Nucleus accumbens (tissue), 56 donors: ENCODE measurements at places on chromosomes 3 and 15.

GRCh38 chr15:58146749-58147148 lies 8.6 kb downstream of the AQP9 start:
- DNase-seq: no peak

- DNase-seq: no peak
Observed at GRCh38 chr3:158420654-158421396, 150.2 kb upstream of the MLF1 start.

- DNase-seq: no peak
Observed at GRCh38 chr15:53566912-53567311, 192.6 kb downstream of the WDR72 start.

DNA sequence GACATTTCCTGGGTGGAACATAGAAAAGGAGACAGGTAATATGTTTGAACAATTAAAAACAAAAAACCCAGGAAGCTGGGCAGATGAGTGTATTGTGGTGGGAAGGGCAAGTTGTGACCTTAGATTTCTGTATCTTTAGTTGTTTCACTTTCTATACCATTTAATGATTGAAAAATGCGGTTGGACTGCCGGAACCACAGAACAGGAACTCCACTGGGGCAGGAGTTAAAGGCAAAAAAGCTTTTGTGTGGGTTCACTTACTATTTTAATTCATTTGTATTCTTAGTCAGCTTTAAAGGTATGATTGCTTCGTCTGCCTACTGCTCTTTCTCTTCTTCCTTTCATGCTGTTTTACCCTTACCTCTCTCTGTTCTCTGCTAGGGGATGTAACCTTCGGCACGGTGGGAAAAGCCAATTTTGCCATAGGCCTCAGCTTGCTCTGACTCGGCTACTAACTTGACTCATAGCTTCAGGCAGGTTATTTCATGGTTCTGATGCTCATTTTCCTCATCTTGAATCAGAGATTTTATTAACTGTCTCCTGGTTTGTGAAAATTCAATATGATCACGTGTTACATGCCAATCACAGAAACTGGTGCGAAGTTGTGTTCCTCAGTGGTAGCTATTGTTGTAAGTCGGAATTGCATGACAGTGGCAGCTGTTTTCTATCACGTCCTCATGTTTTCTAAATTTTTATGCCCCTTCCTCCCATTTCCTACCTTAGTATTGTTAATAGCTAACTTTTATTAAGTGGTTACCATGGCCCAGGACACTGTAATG lies 1.6 kb upstream of the MCTP2 start:
- no peak for DNase-seq

DNA sequence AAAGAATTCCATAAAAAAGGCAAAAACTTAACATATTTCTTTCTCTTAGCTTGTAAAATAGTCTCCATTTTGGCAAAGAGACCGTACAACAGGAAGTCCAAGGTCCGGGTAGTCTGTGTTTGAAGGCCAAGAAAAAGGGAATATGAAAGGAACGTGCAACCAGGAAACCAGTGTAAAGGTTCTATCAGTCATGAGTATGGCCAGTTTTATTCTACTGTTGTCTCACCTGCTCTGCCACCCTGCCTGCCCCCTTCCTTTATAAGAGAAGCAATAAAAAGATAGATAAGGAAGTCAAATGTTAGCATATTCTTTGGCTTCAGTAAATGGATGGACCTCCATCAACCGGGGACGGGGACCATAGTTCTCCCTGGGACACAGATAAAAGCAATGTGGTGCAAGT lies 370.6 kb upstream of the ROBO2 start:
- DNase-seq: no peak

DNA sequence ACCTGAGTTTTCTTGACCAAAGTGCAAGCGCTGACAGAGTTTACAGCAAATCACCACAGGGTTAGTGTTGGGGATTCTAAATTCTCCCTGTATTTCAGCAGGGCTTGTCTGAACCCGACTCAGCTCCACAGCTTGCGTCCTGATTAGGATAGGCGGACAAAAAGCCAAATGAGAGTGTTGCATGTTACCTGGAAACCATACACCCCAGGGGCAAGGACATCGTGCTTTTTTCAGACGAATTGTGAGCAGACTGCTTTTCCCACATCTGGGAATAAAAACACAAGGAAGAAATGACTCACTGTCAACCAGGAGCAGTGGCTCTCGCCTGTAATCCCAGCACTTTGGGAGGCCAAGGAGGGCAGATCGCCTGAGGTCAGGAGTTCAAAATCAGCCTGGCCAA lies 3.0 kb downstream of the DZIP1L start:
- no peak for DNase-seq

GRCh38 chr3:61807865-61808276 lies 246.5 kb downstream of the PTPRG start:
- no peak for DNase-seq

- DNase-seq: no peak
Observed at GRCh38 chr15:92901072-92901761, 1.1 kb downstream of the CHD2 start.

DNA sequence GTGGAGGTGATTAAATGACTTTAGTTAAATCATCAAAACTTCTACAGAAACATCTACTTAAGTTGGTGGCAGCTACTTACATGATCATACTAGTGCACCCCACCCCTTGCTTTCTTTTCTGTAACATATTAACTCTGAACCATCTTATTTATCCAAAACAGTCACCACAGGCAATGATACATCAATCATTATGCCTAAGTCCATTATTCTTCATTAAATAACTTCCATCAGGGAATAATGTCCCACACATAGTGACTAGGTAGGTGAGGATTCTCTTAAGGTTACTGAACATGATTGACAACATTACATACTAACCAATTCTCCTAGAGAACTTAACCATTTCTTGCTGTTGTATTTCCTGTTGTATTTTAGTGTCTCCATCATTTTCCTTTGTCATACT lies 210.2 kb downstream of the NR1D2 start:
- no peak for DNase-seq

DNA sequence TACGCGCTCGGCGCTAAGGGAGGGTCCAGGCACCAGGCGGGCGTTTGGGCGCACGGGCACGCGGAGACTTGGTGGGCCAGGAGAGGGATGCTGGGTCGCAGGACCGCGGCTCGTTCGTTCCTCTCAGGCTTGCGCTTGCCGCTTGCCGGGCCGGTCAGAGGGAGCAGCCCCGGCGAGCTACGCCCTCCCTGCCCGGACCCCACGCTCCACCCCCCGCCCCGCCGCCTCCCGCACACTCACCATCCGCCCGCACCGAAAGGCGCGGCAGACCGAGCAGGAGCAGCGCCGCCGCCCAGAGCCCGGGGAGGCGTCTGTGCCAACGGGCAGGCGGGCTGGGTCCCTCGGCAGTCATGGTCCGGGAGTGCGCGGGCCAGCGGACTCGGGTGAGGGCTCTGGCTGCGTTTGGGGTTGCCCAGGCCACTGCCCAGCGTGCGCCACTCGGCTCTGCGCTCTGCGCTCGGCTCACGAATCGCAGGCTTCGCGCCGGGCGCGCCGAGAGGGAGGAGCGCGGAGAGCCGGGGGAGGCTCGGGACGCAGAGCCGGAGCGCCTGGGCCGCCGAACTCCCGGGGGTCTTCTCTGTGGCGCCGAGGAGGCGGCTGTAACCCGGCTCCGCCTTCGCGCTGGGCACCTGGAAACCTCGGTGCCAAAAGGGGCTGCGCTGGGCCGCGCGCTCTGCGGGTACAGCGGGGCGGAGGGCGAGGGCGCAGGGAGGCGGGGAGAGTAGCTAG lies at the start of gene SUSD5:
Gene SUSD5, minus strand, starts transcription at position 365 of the 729 bp plus-strand sequence. Its CDS starts 13 bp downstream, at position 352.
- DNase-seq: no peak

GRCh38 chr3:22593638-22594037 lies 609.5 kb upstream of the UBE2E2 start:
- DNase-seq: no peak

DNA sequence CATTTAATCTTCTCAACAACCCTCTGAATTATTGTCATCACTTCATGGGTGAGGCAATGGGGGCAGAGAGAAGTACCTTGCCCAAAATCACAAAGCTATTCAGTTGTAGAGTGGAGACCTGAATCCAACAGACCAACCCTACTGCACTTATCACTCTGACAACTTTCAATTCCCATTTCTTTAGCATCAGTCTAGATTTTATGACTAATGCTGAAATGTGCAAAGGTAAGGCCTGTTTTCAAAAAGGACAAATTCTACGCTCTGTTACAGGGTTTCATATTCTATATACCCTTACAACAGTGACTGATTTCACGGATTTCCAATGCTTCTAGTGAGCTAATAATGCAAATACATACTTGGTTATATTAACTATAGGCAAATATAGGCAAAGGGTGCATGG lies 286.0 kb downstream of the ADAMTS17 start:
- DNase-seq: no peak

GRCh38 chr3:53114011-53114400 lies 16.2 kb downstream of the RFT1 start:
- DNase-seq: peak; percentile 9

- no peak for DNase-seq
Observed at GRCh38 chr3:68988740-68989139, 24.7 kb downstream of the EOGT start.

DNA sequence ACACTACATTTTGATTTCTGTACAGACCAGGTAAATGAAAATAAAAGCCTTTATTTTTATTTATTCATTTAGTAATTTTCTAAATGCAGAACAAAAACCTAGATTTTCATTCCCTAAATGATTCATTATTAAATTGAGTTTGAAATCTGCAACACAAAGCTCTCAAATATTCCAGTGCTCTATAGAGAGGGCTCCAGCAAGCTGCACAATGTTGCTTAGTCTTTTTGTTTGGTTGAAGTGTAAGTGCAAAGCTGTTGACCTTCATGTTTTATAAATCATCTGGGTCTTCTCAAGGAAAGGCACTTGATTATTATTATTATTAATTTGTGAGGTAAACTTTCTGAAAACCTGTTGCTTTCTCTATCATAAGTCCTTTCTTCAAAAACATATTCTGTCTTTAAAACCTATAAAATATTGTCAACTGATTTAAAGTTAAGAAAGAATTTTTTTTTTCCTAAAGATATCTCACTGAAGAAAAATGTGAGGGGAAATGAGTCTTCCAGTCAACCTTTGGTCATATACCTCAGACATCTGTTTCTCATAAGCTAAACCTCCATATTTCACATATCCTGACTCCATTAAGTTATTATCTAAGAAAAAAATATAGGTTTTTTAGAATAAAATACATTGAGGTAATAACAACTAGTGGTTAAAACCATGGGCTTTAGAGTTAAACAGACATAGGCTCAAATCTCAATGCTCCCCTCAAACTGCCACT lies 100.7 kb downstream of the ZIC4 start:
- no peak for DNase-seq

- no peak for DNase-seq
Observed at GRCh38 chr3:33430571-33430970, 9.6 kb downstream of the UBP1 start.

GRCh38 chr3:55330756-55331155 lies 156.3 kb downstream of the WNT5A start:
- no peak for DNase-seq

DNA sequence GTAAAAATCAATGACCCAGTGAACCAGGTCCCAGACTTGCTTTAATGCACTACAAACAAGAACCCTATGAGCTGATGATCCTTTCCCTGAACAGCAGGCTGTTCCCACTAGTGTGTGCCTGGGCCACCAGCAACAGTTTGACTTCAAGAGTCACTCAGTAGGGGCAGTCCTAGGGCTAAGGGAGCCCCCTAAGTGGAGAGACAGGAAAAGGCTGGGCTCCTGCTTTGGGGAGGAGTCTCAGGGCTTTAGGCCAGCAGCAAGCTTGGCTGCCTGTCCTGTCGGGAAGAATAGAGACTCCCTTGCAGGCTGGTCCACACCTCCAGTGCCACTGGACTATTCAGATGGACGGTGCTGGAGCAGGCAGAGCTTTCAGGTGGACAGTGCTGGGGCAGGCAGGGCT lies 29.4 kb upstream of the ADCY5 start:
- DNase-seq: no peak

DNA sequence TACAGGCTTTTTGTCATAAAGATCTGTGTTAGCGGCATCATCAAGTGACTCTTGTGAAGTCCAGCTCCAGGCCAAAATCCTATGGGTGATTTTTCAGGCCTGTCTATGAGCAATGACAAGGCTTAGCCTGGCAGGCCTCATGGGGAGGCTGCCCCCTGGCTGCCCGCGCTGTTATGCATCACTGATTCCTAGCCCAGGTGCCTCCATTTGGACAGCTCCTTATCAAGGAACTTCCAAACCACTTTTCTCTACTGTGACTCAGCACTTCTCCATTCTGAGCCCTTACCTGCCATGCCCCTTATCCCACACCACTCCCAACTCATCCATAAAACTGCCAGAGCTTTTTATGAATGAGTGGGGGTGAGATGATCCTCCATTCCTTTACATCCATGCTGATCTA lies 91.5 kb upstream of the C3orf80 start:
- DNase-seq: no peak

DNA sequence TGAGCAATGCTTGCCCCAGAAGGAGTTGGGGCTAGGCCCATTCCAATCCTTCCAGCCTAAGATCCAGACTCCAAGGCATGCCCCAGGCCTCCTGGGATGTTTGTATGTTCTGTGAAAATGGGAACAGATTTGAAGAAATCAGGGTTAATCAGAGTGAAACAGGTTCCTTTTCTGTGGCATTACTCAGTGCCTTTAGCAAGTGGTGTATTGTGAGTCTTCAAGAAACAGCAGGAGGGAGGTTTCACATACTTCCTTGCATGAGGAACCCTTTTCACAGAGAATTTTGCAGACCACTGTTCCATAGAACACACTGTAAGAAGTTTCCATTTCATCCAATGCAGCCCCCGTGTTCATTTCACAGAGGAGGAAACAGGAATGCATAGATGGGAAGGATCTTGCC lies 8.4 kb upstream of the CDC25A start:
- no peak for DNase-seq

- DNase-seq: no peak
Observed at GRCh38 chr3:50147861-50148260, 7.3 kb upstream of the SEMA3F start.

- DNase-seq: no peak
Observed at GRCh38 chr15:85689729-85690128, 105.0 kb downstream of the KLHL25 start.

- DNase-seq: no peak
Observed at GRCh38 chr15:35058534-35059054, 26.5 kb downstream of the NANOGP8 start.

DNA sequence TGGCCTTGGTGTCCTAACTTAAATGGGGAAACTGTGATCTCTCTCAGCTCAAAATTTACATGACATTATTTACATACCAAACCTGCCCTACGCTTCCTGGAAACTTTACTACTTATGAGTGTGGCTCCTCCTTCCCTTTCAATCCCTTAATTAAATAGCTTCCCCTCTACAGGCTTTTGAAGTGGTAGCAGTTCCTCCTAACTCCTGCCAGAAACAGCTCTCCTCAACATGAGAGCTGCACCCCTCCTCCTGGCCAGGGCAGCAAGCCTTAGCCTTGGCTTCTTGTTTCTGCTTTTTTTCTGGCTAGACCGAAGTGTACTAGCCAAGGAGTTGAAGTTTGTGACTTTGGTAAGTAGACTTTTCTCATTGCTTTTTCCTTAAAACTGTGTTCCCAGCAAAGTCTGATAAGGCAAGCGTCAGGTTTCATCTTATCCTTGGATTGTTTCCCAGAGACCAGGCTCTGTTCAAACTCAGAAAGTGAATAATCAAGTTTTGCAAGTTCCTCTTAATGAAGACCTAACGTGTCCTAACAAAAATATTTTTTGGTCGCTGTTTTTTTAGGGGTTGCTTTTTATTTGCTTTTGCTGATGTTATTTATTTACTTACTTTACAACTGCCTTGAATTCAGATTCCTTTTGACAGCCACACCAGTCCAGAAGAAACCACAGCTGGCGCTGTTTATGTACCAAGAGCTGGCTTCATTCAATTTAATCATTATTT lies at the start of gene ACP3:
Gene ACP3, plus strand, starts transcription at position 179 of the 720 bp plus-strand sequence. Its CDS starts 50 bp downstream, at position 229.
- DNase-seq: no peak
